CD8-positive, alpha-beta T cell (primary cell): ENCODE measurements at places on chromosomes 4 and X.

DNA sequence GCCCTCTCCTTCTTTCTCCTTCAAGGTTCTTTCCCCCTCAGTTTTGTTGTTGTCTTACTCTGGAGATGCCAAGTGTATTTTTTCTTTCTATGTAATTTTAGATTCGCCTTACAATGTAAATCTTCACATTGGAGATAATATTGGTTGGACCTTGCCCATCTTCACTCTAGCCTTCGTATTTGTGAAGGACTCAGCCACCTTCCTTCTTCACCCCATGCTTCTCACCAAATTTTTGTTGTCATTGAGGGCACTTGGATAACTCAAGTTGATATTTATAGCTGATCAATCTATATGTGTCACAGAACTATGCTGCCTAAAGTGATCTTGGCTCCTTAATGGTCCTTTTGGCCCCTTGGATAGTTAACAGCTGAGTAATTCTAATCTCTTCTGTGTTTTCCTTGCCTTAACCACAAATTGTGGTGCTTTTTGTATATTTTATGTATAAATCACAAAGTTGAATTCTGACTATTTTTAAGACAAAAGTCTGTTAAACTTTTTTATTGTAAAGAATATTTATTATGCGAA, 6.5 kb downstream of the SPRY1 start:
- no peak for DNase-seq

DNA sequence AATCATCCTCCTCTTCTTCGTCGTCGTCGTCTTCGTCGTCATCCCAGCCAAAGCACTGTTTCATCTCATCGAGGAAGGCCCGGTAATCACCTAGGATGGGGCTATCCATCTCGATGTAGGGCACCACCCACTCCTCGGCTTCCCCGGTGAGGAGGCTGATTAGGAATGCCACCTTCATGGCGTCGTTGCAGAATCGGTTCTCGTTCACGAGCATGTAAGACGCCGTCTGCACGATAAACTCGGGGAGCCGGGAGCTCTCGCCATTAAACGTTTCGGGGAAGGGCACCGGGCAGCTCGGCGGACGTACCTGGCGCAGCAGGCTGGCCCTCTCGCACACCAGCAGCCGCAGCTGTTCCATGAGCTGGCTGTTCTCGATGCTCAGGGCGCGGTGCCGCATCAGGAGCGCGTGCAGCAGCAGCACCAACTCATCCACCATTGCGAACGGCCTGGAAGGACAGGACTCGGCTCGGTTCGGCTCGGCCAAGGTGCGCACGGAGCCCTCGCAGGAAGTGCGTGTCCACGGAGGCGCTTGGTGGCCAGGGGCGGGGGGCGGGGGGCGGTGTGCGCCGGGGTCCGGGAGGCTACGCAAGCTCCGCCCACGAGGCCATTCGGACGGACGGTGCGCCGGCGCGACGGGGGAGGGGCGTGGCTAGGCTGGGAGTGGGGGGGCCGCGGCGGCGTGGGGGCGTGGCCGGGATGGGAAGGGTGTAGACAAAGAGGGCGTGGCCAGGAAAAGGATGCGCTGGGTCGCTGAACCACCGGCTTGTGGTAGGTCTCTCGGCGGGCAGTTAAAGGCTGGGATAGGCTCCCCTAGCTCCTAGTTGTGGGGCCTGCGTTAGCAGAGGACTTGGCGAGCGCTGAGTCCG, at the start of gene LDOC1:
LDOC1 (minus strand) TSS at position 544 of the 866 bp plus-strand sequence; CDS start at position 436, 108 bp downstream.
- peak; percentile 60 for DNase-seq

- no peak for DNase-seq
Measured at GRCh38 chrX:8668813-8669212, 63.1 kb downstream of the ANOS1 start.

GRCh38 chr4:185892165-185892564, 80.2 kb upstream of the SORBS2 start:
- no peak for DNase-seq

DNA sequence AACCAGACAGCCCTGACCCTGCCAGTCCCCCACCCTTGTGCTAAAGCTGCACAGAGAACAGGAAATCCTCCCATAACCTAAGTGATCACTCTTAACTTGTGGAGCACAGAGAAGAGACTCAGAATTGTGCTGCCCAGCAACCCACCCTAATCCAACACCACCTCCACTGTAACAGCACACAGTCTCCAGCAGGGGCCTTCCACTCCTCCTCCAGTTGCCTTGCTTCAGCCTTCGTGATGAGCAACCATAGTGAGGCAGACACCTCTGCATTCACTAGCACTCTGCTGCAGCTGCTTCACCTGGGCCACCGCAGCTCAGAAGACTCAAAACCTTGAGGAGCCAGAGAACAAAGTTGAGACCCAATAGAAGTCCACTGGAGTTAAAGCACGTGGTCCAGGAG, 7.9 kb upstream of the UGT2B4 start:
- DNase-seq: no peak

- DNase-seq: no peak
Measured at GRCh38 chr4:5448221-5448620, 260.1 kb downstream of the EVC2 start.

DNA sequence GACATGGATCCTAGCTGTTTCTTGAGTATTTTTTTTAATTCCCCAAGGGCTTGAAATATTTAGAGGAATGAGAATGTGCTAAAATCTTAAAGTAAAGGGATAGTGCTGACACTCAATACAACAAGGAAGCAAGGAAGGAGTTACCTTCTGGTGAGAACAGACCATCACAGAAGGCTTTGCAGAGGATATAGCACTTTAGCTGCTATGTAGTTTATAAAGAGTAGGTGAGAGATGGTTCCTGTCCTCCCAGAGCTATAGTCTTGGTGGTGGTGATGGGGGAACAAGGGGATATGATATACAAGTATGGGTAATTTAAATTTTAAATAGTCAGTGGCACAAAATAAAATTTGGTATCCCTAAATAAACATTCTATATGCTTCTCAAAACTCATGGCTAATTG, 47.6 kb downstream of the MTHFD2L start:
- DNase-seq: no peak

GRCh38 chrX:68942104-68942503, 113.3 kb downstream of the EFNB1 start:
- no peak for DNase-seq

DNA sequence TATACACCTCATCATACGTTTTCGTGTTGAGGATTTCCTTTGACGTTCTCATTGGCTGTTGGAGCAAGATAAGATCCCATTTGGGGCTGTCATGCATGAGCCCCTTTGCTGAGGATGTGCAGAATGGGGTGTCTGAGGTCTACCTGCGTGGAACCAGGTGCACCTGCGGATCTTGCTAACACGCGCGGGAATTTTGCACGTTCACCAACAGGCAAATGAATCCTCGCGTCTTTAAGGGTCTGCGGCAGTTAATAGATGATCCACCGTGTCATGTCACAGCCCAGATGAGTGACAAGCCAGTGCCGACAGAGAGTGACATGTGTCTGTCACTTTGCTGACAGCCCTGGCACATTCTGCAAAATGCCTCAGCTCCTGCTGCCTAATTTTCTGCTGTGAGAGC, 56.3 kb upstream of the SHOX start:
- no peak for DNase-seq

GRCh38 chrX:37755025-37755424, 24.8 kb upstream of the CYBB start:
- DNase-seq: no peak

DNA sequence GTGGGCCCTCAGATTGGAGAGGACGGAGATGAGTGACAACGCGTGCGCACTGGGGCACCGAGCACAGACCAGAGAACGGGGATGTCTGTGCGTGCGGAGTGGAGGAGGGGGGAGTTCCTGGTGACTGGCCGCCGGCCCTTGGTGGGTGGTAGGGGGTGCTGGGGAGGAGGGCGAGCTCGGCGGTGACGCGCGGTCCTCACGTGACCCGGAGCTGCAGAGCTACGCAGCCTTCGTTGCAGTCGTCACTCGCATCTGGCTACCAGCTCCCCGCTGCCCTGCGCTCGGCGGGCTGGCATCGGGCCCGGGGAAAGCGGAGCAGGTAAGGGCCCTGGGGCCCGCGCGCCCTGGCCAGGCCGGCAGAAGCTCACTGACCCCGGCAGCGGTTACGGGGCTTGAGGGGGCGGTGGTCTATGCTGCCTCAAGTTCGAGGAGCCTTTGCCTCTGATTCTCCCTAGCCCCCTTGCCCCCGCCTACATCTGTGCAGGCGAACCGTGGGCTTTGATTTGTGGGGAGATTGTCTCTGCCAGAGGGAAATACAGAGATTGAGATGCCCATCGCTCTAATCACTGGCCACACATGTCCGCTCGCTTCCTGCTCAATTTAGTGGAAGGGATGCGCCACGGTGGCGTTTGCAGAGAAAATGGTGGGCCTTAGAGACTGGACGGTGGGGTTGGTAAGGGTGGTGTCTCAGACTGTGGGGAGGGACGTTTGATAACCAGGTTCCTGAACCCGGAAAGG, at the start of gene ARMCX4:
ARMCX4 (plus strand) TSS at position 245 of the 738 bp plus-strand sequence. CDS start 3,134 bp downstream, outside the sequence.
- peak; percentile 55 for DNase-seq

GRCh38 chr4:70356185-70356584, 4.4 kb upstream of the SMR3A start:
- DNase-seq: no peak

DNA sequence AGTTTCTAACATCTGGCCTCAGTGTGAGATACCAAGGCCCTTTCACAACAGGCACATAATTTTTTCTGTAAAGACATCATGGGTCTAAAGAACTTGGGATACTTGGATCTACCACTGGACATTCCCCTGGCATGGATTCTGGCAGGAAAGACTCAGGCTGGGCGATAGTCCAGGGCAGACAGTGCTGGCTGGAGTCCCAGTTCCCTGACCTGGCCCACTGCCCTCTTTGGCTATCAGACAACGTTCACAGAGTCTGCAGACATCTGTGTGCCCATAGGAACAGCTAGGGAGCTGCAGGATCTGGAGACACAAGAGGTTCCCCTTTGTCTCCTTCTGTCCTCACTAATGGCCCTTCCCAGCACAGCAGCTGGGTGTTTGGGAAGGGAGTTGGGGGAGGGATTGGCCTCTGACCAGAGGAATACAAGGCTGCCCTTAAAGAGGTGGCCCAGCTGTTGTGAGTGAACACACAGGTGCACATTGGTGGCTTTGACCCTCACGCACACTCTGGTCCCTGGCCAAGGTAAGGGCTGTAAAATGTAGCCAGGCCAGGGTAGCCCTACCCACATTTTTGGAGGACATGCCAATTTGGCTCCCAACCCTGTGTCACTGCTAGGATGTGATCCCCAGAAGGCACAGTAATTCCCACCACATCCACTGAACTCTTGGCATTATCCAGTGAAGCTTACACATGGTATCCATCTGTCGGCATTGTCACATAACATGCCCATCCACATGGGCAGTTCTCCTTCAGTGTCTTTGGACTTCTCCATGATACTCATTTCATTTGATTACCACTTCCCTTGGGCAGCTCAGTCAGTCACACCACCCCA, 72.3 kb downstream of the SOX3 start:
- DNase-seq: no peak

DNA sequence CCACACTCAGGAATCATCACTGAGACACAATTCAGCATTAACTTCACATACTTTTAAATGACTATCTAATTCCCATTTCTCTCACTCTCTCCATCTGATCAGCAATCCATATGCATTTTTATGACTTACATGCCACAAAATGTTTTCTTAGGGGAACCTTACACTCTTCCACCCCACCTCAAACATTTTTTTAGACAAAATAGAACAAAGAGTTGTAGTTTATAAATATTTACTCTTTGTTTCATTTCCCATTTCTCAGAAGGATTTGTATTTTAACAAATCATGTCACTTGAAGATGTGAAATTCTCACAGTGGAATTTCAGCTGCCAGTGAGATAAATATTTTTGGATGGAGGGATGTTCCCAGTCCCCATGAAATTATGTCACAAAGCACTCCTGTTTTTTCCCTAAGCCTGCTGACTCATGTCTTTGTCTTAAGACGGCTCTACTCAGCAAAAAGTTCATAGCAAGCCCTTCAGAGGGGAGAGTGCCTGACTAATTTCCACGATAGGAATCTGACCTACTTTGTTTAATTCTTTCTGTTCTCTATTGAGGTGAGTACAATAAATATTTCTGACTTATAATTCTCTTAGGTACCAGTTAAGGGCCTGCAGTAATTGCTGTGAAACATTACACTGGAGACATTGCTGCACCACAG, 257.7 kb downstream of the THOC2 start:
- DNase-seq: no peak

GRCh38 chrX:77076896-77077295, 370.3 kb upstream of the FGF16 start:
- no peak for DNase-seq

DNA sequence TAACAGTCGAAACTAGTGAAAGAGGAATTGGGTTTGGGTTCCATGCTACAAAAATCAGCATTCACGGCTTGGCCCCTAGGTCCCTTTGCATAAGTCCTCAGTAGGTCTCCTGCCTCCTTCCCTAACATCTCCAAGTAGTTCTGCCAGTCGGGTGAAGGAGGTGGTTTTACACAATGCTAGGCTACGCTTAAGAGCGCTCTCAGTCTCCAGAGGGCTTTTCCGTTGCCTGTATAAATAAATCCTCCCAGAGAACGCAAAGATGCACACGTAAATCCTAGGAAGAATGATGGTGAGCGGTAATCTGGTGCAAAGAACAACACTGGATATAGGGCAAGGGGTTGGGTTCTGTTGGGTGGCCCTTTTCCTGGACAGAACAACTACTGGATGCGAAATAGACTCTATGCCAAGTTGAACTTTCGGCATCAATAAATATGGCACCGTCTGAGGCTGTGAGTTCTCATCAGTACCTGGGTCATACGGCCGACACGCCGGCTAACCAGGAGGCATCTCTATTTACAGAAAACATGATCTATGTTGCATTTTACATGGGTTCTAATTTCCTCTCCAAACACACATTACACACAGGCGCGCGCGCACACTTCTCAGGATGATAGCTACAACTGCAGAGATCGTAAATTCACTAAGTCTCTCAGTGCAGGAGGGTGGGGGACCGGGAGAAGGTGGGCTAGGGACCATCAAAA, 1.3 kb downstream of the CAMK2D start:
- DNase-seq: no peak

DNA sequence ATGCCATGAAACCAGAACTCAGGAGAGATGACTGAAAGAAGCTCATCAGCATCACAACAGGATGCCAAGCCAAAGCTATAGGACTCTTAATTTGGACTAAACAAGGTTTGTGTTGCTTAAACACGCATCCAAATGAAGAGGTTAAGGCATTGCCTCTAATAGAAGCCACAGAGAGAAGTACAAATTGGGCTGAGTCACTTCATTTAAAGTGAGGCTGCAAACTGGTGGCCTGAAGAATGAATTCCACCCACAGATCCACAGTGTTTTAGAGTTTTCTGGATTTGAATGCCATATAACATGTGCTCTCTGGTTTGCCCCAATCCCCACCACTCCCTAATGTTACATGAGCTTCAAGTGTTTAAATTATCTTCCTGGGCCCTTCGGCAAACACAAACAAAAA, 103.5 kb downstream of the FIP1L1 start:
- no peak for DNase-seq

GRCh38 chr4:57044996-57045395, 65.2 kb downstream of the IGFBP7 start:
- DNase-seq: no peak

GRCh38 chrX:107825698-107826237, at the start of gene MID2:
MID2 (plus strand) TSS chrX:107825866; CDS start chrX:107826427, 561 bp downstream.
- peak; percentile 55 for DNase-seq
